ENCODE measurements at places on chromosomes 11 and 22.

- DNase-seq: no peak
These were observed 10.7 kb upstream of the MPPED2 start for GRCh38 chr11:30596832-30597231.

- DNase-seq: no peak
These were observed 84.8 kb downstream of the MTNR1B start for GRCh38 chr11:93054279-93054678.

DNA sequence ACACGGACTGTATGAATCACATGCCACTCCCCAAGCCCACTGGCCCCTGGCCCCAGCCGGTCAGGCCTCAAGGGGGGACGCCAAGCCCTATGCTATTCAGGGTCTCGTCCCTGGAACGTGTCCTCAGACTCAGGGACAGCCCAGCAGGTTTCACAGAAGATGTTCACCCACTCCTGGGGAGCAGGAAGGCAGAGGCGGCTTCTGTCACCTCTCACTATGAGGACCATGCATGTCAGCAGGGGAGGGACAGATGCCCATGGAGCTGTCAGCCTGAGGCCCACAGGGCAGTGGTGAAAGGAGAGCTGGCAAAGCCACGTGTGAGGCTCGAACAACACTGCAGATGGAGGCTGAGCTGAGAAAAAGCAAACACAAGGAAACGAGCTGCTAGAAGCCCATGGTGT lies 192.0 kb downstream of the SHANK2 start:
- no peak for DNase-seq

DNA sequence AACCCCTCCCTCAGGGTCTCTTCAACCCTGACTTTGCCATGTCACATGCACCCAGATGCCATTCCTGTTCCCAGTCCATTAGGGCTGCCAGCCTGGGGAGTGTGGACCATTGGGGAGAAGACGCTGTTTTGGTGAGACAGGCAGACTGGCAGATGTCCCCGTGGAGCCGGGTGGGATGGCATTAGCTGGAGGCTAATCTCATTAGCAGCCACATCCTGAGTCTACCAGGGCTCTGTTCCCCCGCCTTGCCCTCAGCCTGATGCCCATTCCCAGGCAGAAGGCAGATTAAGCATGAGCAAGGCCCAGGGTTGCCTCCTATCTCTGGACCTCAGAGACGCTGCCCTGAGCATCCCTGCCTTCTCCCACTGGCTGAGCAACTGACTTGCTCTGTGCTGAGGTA lies 46.4 kb upstream of the ALX4 start:
- no peak for DNase-seq

- DNase-seq: no peak
These were observed 32.5 kb upstream of the RASL10A start for GRCh38 chr22:29348041-29348440.

GRCh38 chr11:1410366-1411291 lies 20.9 kb downstream of the BRSK2 start:
- DNase-seq: no peak

DNA sequence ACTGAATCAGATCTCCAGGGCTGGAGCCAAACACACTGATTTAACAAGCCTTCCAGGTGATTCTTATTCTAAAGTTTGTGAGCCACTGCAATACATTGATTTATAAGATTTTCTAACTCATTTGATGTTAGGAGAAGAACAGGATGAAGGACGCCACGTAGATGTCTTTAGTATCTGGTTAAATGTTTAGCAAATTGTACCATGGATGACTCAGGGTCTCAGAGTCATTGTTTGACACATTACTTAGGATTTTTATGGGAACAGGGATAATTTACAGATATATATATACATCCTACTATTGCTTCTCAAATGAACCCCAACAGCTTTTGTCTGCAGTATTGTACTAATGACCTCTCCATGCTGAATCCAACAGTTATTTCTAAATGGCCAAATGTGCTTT lies 143.1 kb upstream of the DDI1 start:
- no peak for DNase-seq

DNA sequence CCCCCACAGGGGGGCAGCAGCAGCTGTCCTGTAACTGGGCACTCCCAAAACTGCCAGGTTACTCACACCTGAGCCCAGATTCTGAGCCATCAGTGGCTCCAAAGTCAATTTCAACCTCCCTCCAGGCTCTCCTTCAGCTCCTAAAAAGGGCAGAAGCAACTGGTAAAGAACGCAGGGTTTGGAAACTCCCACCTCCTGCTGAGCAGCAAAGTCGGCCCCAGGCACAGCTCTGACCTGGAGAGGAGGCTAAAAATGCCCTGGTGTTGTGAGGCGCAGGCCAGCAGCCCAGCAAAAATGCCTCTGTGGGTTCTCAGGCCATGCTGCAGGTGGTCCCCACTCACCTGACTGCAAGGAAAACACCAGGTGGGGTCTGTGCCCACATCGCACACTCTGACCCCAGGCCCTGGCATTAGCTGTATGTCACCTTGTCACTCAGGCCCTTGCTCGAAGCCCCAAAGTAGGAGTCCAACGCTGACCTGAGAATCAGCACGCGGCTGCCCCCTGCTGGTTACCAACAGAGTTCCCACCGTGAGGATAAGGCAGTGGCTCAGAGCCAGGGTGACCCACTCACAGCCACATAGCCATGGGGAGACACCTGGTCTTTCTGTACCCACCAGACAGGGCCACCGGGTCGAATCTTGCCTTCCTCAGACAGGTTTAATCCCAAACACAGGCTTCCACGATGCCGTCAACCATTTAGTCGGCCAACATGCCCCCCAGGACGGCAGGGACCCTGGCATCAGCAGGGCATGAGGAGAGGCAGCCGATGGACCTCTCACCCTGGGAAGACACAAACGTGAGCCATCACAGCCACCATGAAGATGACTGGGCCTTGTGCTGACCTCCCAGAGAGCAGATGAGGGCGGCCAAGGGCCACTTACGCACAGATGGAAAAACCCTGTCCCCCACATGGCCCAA lies 11.1 kb downstream of the POLR3H start:
- peak; percentile 36 for DNase-seq

DNA sequence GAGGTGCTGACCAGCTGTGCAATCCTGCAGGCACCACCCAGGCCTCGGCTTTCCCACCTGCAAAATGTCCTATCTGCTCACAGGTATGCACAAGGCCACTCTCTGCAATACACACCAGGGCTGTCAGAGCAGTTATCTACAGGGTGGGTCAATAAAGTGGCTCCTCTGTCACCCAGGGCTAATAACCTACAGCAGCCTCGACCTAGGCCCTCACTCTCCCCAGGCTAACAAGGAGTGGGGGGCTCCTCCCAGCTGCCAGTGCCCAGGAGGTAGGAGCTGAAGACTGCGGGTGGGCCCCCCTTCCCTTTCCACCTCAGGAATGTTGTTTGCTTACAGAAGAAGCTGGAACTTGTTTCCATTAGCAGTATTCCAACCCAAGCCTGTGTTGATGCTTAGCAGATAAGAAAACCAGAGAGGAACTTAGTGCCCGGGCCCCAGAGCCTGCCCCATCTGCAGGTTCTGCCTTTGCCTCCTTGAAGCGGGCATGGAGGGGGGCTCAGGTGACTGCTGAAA lies 26.8 kb downstream of the MYH9 start:
- DNase-seq: no peak

GRCh38 chr22:19387575-19387974 lies 44.0 kb downstream of the HIRA start:
- DNase-seq: no peak

DNA sequence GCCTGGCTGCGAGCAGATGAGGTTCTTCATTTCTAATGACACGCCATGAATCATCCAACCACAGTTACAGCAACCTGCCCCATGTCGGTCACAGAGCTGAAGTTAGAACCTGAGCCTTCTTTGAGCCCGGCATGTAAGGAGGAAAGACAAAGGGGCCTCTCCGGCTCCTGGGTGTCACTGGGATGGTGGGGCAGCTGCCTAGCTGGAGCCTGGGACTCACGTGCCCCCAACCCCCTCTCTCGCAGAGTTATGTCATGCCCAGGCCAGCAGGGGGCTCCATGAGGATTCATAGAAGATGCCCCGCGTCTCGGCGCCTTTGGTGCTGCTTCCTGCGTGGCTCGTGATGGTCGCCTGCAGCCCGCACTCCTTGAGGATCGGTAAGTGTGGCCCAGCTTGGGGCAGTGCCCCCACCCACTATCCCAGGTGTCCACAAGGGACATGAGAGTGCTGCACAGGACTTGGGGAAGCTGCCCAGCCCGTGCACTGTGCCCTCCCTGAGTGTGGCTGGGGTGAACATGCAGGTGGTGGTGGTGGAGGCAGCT lies 148.5 kb downstream of the GRIK4 start:
- DNase-seq: no peak

- no peak for DNase-seq
These were observed 18.0 kb upstream of the UBASH3B start for GRCh38 chr11:122637541-122637940.

- no peak for DNase-seq
These were observed 422.5 kb downstream of the SHANK2 start for GRCh38 chr11:70829886-70830272.

DNA sequence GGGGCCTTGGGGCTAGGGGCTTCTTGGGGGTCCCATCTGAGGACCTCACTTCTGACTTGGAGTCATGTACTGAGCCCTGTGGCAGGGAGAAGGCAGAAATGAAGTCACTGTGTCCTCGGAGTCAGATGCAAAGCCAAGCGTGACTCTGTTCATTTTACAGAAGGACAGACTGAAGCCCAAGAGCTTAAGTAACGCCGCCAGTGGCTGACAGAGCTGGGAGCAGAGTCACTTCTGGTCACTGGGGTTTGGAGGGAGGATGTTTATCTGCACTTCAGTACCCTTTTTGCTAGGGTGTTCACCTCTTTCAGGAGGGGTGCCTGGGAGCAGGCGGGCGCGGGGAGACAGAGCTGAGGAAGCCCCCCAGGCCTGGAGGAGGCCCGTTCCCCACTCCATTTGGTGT lies 10.7 kb downstream of the CD6 start:
- DNase-seq: no peak

DNA sequence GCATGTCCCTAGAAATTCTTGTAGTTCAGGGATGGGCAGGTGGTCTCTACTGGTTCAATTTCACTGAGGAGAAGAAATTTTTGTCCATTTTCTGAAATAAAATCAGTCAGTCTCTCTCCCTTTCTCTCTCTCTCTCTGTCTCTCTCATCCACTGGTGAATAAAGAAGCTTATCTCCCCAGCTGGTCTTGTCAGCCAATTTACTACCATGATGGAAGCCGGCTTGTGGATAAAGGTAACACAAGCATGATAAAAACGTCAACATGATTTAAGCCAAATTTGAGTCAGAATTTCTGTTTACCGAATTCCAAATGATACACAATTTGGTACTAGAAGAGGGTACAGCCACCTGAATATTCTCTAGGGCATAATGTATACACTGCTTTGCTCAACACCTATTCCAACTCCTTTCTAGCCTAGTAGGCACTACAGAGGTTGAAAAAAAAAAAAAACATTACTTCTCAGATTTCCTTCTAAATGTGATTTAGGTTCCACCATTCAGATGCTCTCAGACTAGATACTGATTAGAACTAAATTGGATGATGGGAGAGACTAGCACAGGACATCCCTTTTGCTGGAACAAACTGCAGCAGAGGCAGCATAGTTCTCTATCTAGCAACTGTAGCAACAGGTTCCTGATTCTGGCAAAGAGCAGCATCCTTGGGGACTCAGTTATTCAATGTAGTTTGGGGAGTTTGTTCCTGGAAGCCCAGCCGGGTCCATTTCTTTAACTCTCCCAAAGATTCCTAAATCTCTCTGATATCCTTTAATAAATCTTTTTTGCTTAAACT lies 18.8 kb downstream of the PAK1 start:
- no peak for DNase-seq

DNA sequence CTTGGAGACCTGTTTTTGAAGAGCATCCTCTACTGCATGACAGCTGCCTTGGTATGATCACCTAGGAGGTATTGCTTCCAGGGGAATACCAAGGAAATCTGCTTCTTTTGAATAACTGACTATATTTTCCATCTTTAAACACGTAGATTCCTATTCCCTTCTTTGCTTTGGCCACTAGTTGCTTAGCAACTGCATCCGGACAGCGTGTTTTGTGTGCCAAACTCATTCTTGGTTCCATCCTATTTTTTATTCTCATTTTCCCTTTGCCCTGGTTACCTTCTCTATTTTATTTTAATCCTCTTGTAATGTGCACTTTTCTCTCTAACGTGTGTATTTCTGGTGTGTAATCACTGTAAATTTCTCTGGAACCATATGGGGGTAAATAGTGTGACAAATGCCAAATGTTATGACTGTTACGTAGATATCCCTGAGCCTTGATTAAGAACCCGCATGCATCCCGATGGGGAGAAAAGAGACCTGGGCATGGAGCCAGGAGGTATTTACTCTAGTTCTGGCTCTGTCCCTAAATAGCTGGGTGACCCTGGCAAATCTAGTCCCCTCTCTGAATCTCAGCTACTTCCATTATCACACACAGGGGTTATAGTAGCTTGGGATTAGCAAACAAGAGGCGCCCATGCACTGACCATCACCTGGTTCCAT lies 241.7 kb downstream of the MIAT start:
- no peak for DNase-seq

GRCh38 chr11:46413760-46414465 lies 22.3 kb upstream of the CHRM4 start:
- DNase-seq: no peak

DNA sequence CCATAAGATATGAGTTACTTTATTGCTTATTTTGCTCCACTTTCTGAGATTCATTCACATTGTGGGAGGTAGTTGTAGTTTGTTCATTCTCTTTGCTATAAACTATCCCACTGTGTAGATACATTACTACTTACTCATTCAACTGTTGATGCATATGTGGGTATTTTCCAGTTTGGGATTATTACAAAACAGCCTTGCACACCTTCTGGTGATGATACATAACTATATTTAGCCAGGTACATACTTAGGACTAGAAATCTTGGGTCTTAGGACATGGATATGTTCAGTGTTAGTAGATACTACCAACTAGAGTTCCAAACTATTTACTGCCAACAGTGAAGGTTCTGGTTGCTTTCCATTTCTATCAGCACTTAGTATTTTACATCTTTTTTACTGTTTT lies 37.8 kb downstream of the BTG4 start:
- DNase-seq: no peak

DNA sequence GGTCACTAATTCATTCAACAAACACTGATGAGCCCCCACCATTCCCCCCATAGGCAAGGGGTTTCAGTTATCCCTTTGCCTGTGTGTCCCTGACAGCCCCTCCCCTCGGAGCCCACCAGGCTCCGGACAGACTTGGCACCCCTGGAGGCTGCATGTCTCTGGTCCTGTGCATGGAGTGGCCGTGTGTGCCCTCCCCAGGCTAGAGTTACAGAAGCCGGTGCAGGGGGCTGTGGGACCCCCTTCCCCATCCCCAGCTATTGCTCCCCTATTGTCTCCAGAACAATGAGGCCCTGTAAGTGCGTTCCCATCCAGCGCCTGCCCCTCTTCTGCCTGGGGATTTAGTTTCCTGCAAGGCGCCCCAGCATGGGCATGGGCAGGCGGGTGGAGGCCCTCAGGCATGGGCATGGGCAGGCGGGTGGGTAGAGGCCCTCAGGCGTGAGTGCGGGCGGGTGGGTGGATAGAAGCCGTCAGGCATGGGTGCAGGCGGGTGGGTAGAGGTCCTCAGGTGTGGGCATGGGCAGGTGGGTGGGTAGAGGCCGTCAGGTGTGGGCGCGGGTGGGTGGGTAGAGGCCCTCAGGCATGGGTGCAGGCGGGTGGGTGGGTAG lies 1.5 kb downstream of the MUC2 start:
- DNase-seq: no peak

Measured in activated CD4-positive, CD25-positive, alpha-beta regulatory T cell (primary cell).